ENCODE measurements at places on chromosomes 7 and 10.

DNA sequence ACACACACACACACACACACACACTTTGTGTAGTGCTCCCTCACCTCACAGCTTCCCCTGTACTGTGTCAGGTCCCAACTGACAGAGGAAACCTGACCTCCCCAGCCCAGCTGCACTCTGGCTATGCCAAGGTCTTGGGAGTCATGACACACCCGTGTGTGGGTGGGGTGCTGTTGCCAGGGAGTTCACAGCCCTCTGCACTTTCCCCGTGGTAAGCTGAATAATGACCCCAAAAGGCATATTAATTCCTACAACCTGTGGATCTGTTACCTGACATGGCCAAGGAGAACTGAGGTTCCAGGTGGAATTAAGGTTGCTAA lies 8.9 kb upstream of the NANOS1 start:
- no peak overlapping the region for H3K4me3 ChIP-seq
- no peak for DNase-seq
- H3K4me1 ChIP-seq: no peaks in the 10 kb centered on the region
- H3K36me3 ChIP-seq: no peaks in the 10 kb centered on the region
- no peaks in the 10 kb centered on the region for H3K27me3 ChIP-seq

DNA sequence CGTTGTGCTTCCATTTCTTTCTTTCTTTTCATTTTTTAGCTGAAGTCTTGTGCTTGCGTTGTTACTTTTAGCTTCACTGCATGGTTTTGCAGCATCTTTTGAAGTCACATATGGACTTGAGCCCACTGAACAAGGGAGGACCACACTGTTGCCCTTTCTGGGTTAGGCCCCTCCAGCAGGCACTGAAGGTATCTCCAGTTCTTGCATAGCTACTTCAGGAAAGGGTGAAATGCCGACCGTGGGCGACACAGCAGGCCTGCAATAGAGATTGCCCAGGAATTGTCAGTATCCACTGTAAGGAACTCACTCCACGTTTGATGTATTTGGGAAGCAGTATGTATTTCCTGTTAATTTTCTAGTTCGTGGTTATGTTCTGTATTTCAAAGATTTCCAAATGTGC lies 85.1 kb downstream of the WDR37 start:
- H3K27me3 ChIP-seq: no peaks in the 10 kb centered on the region
- no peak overlapping the region for H3K27ac ChIP-seq
- H3K4me1 ChIP-seq: no peaks in the 10 kb centered on the region
- H3K4me3 ChIP-seq: no peak overlapping the region
- DNase-seq: no peak

- no peaks in the 10 kb centered on the region for H3K4me1 ChIP-seq
- no peak overlapping the region for H3K27ac ChIP-seq
- DNase-seq: no peak
- H3K36me3 ChIP-seq: no peaks in the 10 kb centered on the region
- no peak overlapping the region for H3K4me3 ChIP-seq
Observed at GRCh38 chr10:23053036-23053435, 42.3 kb upstream of the MSRB2 start.

DNA sequence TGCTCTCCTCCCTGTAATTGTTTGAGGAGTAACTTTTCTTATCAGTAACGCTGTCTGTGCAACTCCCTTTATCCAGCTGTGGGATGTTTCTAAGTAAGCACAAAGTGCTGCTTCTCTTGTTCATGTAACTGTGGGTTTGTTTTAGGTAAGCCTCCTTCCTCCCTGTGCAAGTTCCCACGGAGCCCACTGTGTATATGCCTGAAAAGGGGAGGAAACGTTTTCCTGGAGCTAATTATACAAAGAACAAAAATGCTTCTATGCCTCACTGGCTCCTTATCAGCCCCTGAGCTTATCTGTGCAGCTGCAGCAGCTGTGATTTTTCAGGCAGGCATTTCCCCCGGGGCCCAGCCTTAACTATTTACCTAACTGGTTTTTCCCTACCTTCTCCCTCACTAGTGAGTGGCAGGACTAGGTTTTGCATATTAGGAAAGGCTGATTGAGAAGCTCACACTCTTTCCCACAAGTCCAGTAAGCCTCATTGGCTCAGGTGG lies 593.4 kb upstream of the GHITM start:
- H3K4me3 ChIP-seq: no peak overlapping the region
- no peaks in the 10 kb centered on the region for H3K4me1 ChIP-seq
- no peak overlapping the region for H3K27ac ChIP-seq

DNA sequence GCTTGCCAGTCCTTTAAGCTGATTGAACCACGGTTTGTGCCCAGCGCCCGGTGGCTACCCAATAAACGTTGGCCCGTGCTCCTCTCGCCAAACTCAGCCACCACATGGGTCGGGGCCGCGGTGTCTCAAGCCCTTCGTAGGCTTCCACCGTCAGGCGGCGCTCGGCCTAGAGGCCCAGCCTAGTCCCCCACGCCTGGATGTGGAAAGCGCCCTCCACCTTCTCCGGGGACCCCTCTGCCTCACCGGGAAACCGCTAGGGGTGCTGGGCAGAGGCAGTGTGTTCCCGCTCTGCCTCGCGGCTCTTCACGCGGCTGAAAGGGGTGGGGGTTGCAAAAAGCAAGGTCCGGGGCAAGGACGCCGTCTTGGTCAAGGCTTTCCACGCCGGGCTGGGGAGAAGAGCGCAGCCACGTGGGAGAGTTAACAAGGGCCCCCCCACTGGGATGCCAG lies 29.8 kb downstream of the LEP start:
- H3K4me3 ChIP-seq: no peak overlapping the region
- no peak for DNase-seq
- no peaks in the 10 kb centered on the region for H3K36me3 ChIP-seq
- H3K27ac ChIP-seq: no peak overlapping the region

DNA sequence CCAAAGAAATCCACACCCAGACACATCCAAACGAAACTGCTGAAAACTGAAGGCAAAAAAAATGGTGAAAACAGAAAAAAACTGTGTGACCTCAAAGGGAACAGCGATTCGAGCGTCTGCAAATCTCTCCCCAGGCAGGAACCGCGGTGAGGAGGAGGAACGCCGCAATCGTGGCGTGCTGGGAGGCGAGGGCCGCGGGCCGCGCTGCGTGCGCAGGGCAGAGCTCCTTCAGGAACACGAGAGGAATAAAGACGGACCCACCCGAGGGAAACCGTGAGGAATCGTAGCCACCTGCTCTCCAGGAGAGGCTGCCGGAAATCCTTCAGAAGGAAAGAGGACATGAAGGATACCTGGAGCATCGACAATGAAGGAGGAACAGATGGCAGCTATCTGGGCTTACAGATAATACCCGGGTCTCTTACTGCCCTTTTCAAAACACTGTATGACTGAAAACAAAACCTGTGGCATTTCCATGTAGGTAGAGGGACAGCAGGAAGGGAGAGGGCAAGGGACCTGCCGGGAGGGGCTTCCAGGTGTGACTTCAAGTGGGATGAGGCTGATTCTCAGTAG lies 266.0 kb downstream of the MAD1L1 start:
- no peak overlapping the region for H3K27ac ChIP-seq
- H3K4me3 ChIP-seq: no peak overlapping the region
- DNase-seq: no peak
- H3K27me3 ChIP-seq: no peaks in the 10 kb centered on the region
- H3K4me1 ChIP-seq: peaks cover 5% of the 10 kb centered on the region

DNA sequence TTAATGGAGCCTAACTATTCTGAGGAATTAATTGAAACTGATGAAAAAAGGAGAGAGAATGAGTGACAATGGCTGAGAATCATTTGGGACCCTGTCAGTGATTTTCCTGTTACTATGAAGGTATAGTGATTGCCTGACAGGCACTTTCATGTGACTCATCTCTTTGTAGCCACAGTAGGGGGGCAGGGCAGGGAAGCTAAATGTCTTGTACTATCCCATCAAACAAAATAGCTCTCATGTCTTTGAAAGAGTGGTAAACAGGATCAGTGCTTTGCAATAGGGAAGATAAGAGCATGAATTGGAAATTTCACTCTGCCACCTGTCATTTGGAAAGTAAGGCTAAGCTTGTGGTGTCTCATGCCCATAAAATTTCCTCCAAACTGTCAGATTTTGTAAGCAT lies 94.5 kb upstream of the GSDME start:
- no peaks in the 10 kb centered on the region for H3K27me3 ChIP-seq
- no peak overlapping the region for H3K4me3 ChIP-seq
- no peak overlapping the region for H3K27ac ChIP-seq
- H3K36me3 ChIP-seq: no peaks in the 10 kb centered on the region

DNA sequence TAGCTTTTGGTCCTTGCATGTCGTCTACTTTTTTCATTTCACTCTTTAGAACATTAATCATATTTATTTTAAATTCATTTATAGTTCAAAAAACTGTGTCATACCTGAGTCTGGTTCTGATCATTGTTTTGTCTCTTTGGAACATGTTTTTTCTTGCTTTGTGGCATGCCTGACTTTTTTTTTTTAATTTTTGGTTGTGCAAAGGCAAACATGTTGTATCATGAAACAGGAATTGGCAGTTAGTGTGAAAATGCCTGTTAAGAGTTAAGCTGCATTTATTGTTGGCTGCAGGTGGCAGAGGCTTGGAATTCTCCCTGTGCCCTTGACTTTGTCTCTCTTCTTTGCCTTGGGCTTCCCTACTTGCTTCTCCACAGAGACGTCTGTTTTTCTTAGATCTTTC lies 525.0 kb upstream of the ADARB2 start:
- H3K27me3 ChIP-seq: no peaks in the 10 kb centered on the region
- no peak overlapping the region for H3K4me3 ChIP-seq
- H3K4me1 ChIP-seq: no peaks in the 10 kb centered on the region
- H3K27ac ChIP-seq: no peak overlapping the region
- no peak for DNase-seq
- H3K36me3 ChIP-seq: no peaks in the 10 kb centered on the region

DNA sequence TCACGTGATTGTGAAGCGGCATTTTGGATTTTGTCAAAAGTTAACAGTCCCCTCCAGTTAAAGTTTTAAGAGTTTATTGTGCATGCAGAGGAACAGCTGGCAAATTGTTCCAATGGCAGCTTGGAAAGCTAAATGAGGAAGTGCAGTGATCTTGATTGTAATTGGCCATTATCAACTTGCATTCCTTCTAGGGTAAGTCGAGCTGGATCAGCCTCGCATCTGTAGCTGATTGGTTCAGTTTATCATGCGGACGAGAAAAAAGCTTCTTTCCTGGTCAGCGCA lies 566 bp downstream of the ZNF789 start:
- H3K36me3 ChIP-seq: no peaks in the 10 kb centered on the region
- no peaks in the 10 kb centered on the region for H3K27me3 ChIP-seq
- H3K4me1 ChIP-seq: peaks cover 10% of the 10 kb centered on the region
- H3K27ac ChIP-seq: peak overlapping the region; percentile 82
- H3K4me3 ChIP-seq: peak overlapping the region; percentile 86

DNA sequence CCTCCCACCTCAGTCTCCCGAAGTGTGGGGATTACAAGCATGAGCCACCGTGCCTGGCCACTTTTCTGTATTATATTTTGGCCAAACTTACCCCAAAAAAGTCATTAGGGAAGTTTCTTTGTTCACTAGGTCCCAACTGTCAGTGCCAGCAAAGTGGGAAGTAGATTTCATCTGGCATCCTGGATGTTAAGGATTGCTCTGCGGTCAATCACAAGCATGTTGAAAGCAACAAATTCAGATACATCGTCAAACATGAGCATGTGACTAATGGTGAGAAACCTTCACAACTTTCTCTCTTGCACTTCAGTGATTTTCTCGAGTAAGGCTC lies 14.3 kb upstream of the LRRC17 start:
- no peak overlapping the region for H3K4me3 ChIP-seq
- no peak overlapping the region for H3K27ac ChIP-seq
- no peaks in the 10 kb centered on the region for H3K4me1 ChIP-seq
- no peak for DNase-seq
- H3K36me3 ChIP-seq: no peaks in the 10 kb centered on the region

DNA sequence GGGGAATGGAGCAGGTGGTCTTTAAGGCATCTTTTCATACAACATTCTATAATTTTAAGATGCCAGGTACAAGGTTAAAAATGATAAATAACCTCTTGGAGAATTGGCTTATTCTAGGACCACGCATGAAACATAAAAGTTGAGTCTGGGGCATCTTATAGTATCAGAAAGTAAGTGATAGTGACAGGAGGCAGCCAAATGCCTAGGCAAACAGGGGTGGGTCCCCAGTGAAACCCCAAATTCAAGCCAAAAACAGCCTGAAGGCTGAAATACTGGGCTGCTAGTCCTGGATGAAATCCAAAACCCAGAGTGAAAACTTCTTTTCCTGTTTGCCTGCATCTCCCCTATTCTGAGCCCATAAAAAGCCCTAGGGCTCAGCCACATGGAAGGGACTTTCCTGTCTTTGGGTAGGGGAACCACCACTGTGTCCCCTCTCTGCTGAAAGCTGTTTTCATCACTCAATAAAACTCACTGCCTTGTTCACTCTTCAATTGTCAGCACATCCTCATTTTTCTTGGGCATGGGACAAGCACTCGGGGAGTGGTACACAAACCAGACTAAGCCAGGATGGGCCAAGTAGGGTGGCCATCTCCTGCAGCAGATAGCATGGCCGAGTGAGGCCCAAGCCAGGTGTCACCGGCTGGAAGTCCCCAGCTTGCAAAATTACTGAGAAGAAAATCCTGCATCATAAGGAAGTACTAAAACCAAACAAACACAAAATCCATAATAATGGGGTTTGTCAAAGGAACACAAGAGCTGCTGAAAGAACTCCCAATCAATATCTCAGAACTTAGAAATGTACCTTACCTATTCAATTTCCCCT lies 241.6 kb upstream of the GALNT17 start:
- no peak overlapping the region for H3K27ac ChIP-seq
- no peaks in the 10 kb centered on the region for H3K27me3 ChIP-seq
- H3K36me3 ChIP-seq: no peaks in the 10 kb centered on the region
- DNase-seq: no peak

DNA sequence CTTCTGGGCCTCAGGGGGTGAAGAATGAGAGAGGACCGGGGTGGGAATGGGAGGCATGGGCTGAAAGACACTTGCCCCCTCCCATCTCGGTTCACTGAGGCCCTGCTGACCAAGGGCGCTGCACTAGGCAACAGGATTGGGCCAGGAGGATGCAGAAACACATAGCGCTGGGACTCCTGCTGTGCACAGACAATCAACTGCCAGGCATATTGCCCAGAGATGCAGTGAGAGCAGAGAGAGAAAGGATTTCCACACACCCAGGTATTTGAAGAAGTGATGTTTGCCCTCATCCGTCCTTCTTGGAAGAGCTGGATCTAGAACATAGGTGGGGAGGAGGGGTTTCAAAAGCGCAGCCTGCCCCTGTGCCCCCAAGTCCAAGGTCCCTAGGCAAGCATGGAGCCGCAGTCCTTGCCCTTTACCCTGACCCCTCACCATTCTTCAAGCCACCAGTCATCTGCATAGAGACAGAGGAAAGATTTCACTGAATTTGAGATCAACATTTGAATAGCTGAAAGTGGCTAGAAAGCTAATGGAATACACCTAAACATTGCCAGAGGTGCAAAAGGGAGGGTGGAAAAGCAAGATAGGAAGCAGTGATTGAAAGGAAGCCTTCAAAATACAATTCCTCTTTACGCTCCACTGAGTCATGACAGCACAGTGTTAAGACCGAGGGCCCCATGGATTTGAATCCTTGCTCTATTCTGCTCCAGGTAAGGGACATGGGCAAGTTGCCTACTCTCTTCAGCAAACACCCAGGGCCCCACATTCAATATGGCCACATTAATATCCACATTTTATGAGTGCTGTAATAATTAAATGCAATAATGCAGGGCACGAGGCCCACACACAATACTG lies 44.2 kb upstream of the TNS3 start:
- H3K4me3 ChIP-seq: no peak overlapping the region
- H3K27me3 ChIP-seq: no peaks in the 10 kb centered on the region
- H3K36me3 ChIP-seq: no peaks in the 10 kb centered on the region
- no peak for DNase-seq

Measured in naive thymus-derived CD4-positive, alpha-beta T cell (primary cell).